Caki2 (cell line): ENCODE measurements at places on chromosomes 16 and 17.

DNA sequence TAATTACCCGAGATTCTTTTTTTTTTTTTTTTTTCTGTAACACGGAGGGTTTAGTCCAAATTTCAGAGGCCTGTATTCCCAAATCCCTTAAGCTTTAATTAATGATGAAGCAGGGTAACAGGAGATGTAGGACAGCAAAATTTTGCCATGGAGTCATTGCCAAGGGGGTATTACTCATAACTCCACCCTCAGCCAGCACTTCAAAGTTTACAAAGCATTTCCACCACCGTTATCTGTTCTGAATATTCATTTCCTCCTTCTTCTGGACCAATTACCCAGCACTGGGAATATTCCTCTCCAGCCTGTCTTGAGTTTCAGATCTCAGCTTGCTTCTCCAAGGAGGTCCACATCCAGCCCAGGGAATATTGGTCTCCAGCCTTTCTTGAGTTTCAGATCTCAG, 747.5 kb upstream of the EEF2KMT start:
- peak; percentile 34 for DNase-seq

GRCh38 chr17:57270801-57271245, 14.5 kb downstream of the MSI2 start:
- no peak for DNase-seq

DNA sequence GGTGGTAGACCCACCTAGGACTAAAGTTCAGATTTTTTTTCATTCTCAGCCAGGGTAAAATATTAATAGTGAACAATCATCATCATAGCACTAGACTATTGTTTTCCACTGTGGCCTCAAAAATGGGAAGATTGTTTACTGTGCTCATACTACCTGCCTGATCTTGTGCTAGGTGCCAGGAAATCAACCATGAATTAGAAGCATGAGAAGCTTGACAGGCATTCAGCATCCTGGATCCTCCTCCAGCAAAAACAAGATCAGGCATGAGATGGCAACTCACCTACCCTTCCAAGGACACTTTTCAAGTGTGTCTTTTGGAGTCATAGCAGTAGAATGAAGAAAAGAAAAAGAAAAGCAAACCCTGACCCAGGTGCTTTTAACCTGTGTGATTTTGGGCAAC, 174.2 kb downstream of the CYLD start:
- no peak for DNase-seq

DNA sequence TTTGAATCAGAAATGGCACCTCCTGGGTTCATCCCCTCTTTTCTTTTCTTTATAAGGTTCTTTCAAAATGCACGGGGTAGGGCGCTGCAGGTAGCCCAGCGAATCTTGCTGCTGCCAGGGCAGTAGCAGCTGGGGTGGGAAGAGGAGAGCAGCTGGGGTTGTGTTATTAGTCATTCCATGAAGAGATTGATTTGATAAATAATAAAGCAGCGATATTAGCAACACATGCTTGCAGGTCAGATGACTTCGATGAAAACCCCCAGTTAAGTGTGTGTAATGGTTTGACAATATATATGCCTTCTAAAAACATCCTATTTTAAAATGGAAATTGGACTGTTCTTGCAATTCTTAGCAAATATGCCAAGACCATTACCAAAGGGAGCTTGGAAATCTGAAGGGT, 200.7 kb downstream of the CCDC182 start:
- no peak for DNase-seq

- DNase-seq: no peak
These were observed 43.9 kb downstream of the TSC2 start for GRCh38 chr16:2091547-2092255.

- no peak for DNase-seq
These were observed 101.1 kb downstream of the C16orf78 start for GRCh38 chr16:49474741-49475140.
